Activated CD4-positive, alpha-beta T cell treated with anti-CD3 and anti-CD28 coated beads, Interleukin-2, amount 50 U/mL, for 48 hours (primary cell): ENCODE measurements at places on chromosomes 1 and 21.

- DNase-seq: no peak
Measured at GRCh38 chr1:183165456-183165855, 20.6 kb upstream of the LAMC2 start.

DNA sequence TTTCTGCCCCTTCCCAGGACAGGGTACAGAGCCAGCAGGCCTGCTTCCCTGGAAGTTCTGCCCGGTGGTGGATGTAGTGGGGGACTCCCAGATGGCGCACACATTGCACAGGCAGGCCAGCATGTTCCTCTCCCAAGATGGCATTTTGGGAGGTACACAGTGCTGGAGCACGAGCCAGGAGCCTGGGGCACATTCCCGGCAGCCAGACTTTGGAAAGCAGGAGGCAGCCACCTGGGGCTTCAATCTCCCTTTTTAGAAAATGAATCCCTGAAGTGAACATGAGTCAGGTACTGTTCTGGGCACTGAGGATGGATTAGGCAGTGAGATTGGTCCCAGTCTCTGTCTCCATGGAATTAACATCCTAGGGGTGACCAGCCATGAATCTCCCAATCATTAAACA lies 56.9 kb downstream of the RUNX1 start:
- DNase-seq: no peak

DNA sequence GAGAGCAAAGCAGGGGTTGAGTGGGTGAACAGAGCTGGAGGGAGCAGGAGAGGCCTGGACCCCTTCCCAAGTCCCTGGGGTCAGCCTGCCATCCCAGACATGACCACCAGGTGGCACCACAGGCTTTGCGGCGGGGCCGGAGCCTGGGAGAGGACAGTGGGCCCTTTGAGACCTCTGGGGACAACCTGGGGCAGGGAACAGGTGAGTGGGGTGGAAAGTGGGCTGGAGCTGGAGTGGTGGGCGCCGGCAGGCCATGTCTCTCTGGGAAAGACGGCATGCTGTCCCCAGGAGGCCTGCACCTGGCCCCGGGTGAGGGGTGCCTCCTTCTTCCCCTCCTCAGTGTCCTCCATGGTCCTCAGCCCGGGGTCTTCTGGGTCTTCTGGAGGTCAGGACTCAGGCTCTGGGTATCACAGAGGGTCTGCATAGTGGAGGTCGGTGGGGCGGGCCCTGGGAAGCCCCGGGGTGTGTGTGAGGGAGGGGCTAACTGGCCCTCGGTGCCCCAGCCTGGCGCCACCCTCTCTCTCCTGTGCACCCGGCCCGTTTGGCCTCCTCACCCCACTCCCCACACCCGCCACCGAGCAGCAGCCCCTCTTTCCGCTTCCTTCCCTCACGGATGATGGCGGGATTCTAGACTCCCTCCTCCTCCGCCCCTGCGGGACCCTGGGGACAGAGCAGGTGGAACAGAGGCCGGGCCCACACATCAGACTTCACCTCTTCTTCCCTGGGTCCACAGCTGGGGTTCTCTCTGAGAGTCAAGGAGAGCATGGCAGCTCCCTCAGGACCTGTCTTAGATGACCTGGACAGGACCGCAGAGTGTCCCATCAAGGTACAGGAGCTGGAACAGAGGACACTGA lies 28.5 kb upstream of the PKP1 start:
- peak; percentile 81 for DNase-seq

- DNase-seq: no peak
Measured at GRCh38 chr21:33939226-33939625, 23.6 kb upstream of the ATP5PO start.

DNA sequence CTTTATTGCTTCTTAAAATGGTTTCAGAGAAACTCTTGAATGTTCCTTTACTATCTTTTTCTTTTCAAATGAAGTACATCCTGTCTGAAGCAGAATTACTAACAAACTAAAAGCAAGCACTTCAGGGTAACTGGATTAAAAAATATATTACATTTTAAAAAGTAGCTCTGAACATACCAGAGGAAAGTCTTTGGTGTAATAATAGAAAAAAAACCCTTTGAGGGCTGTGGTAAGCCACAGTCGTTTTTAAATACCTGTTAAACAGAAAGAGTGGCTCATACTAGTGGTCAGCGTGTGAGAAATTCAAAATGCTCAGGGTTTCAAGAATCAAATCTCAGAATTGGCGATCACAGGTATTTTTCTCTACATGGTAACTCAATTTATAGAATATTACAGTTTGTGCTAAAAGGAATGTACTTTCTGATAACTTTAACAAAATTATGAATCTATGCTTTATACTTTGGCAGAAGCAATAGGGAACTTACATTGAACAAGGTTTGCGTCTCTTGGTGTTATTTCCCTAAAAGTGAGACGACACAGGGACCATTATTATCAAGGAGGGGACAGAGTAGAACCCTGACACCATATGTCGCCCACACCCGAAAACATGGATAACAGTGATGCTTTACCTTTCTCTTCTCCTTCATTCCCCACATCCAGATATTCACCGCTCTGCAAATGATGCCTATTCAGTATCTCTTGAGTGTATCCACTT lies 97.0 kb upstream of the DPH5 start:
- DNase-seq: no peak

DNA sequence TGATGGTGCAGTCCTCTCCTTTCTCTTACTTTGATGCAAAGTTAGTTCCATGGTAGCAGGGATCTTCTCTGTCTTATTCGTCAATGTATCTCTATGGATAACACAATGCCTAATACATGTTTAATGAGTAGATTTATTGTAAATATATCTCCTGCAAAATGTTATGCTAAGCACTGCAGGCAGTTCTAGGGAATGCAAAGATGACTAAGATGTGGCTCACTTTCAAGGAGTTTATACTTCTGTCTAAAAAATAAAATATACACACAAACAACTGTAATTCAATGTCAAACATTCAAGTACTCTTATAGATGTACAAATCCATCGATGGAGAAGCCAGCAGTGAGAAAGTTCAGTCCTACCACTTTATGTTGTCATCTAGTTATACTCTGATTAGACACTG lies 194.3 kb downstream of the KCTD3 start:
- no peak for DNase-seq

DNA sequence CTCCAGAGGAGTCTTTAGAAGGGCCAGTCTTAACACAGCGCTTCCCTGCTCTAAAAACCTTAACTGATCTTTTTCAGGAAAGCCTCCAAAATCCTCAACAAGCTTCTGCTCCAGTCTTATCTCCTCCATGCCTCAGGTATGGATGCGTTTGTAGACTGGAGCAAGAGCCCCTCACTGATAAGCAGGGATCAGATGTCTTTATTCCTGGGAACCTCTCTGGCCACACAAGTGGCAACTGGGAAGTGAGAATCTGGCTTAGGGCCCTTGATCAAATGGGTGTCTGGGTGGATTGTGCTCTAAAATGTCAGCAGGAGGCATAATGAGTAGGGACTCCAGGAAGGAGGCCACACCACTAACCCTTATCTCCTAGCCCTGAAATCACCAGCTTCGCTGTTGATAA lies 1.4 kb downstream of the ZBTB8A start:
- no peak for DNase-seq

- no peak for DNase-seq
Measured at GRCh38 chr21:41446586-41446985, 20.5 kb downstream of the MX1 start.

GRCh38 chr1:200041337-200042118 lies 14.0 kb downstream of the NR5A2 start:
- no peak for DNase-seq

GRCh38 chr1:43858324-43858723 lies 75.3 kb upstream of the ARTN start:
- DNase-seq: no peak

- no peak for DNase-seq
Measured at GRCh38 chr1:22364764-22365163, 86.9 kb upstream of the ZBTB40 start.

DNA sequence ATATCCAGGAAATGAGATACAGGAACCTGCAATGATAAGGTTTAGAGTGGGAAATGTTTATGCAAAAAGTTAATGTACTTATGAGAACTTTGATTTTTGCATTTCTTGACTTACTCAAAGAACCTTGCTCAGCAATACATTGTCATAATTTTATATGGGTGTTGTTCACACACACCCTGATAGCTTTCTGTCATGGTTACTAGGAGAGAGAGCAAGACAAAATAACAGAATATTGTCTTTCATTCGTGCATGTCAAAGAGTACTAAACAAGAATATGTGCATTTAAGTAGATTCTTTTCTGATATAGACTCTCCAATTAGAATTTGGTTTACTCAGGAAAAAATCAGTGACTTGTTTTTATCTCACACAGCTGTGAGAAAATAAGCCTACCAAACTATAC lies 27.5 kb upstream of the KCNA3 start:
- DNase-seq: no peak

- DNase-seq: no peak
Measured at GRCh38 chr1:223344491-223344890, 19.5 kb downstream of the SUSD4 start.

- DNase-seq: no peak
Measured at GRCh38 chr1:14880456-14881316, 272.9 kb upstream of the TMEM51 start.

- no peak for DNase-seq
Measured at GRCh38 chr1:44571712-44572571, 102.3 kb downstream of the TMEM53 start.

GRCh38 chr1:117051224-117052064 lies 8.7 kb upstream of the TTF2 start:
- peak; percentile 55 for DNase-seq
